K562 (cell line): ENCODE measurements at places on chromosomes 3 and 15.

DNA sequence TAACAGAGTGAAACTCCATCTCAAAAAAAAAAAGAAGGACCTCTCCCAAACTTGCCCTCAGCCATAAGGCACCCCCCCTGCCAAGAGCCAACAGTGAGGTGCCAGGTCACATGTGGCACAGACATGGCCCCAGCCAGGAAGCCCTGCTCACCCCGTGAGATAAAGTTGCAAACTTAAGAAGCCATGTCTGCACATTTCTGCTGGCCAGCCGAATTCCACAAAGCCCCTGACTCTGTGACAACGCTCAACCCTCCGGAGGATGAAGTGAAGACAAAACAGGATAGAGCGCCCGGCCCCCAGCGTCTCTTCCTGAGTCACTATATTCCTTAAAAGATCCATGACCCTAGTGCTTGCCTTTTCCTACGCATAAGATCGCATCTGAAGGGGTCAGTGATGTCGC is 188.1 kb downstream of the XXYLT1 start:
- DNase-seq, result no peak
- H3K27ac ChIP-seq, result no peak overlapping the region
- no peaks in the 10 kb centered on the region; the same call in 1 of the 3 replicates for H3K4me1 ChIP-seq

- no peaks in the 10 kb centered on the region for H3K4me1 ChIP-seq
- no peak overlapping the region for H3K4me3 ChIP-seq
- no peaks in the 10 kb centered on the region for H3K36me3 ChIP-seq
- H3K27me3 ChIP-seq, result no peaks in the 10 kb centered on the region
- DNase-seq, result no peak
These were observed 122.0 kb upstream of the RARB start for GRCh38 chr3:25306066-25306465.

DNA sequence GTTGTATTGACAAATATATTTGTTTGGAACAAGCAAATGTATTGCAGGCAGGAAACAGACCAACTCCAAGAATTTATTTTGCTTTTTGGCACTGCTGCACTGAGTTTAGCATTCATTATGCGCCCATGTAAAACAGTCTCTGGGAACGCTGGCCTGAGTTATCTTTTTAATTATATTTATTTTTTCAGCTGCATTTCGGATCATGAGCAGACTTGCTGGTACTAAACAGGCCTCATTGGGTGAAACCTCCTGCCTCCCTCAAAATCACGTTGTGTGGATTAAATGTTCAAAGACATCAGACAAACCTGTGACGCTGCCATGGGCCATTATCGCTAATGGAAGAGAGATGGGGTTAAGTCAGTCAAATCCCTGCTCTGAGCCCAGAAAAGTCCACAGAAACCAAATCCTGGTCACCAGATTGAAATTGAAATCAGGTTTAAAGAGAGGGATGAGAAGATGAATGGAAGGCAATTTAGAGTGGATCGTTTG is 511.1 kb upstream of the PROK2 start:
- no peaks in the 10 kb centered on the region for H3K27me3 ChIP-seq
- no peak overlapping the region for H3K27ac ChIP-seq
- no peak overlapping the region for H3K4me3 ChIP-seq
- no peak for DNase-seq
- peaks cover 4% of the 10 kb centered on the region; the same call in 2 of the 3 replicates for H3K4me1 ChIP-seq

DNA sequence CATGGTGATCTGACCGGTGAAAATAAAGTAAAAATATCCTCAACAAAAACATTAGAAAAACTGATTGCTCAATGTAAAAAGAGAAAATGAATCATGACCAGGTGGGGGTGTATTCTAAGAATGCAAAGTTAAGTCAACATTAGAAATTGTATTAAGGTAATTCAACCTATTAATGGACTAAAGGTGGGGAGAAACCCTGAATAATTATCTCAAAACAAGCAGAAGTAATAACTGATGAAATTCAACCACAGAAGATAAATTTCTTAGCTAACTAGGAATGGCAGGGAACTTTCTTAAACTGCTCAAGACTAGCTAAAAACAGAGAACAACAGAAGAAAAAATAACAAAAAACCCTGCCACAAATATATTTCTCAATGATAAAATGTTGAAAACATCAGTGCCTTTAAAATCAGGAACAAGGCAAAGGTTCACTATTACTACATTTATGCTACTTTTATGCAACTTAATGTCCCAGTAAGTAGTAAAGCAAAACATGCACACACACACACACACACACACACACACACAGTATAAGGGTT is 204.4 kb upstream of the THBS1 start:
- no peaks in the 10 kb centered on the region for H3K4me1 ChIP-seq
- no peak overlapping the region for H3K4me3 ChIP-seq
- H3K27me3 ChIP-seq, result no peaks in the 10 kb centered on the region
- H3K36me3 ChIP-seq, result no peaks in the 10 kb centered on the region
- no peak overlapping the region for H3K27ac ChIP-seq
- DNase-seq, result no peak

DNA sequence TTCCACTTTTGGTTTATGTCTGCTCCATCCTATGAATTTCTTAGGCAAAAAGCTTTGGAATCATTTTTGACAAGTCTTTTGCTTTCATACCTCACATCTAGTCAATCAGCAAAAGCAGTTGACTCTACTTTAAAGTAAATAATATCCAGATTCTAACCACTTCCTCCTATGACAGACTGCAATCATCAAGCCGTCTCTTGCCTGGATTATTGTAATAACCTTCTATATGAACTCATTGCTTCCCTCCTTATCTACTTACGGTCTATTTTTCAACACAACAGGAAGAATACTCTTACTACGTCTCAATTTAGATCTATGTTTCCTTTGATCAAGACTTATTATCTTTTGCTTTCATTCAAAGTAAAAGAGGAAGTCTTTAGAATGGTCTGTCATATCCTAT is 20.7 kb downstream of the CLDN1 start:
- no peaks in the 10 kb centered on the region for H3K4me1 ChIP-seq
- no peak overlapping the region for H3K4me3 ChIP-seq
- no peaks in the 10 kb centered on the region for H3K27me3 ChIP-seq
- H3K27ac ChIP-seq, result no peak overlapping the region
- no peaks in the 10 kb centered on the region for H3K36me3 ChIP-seq

DNA sequence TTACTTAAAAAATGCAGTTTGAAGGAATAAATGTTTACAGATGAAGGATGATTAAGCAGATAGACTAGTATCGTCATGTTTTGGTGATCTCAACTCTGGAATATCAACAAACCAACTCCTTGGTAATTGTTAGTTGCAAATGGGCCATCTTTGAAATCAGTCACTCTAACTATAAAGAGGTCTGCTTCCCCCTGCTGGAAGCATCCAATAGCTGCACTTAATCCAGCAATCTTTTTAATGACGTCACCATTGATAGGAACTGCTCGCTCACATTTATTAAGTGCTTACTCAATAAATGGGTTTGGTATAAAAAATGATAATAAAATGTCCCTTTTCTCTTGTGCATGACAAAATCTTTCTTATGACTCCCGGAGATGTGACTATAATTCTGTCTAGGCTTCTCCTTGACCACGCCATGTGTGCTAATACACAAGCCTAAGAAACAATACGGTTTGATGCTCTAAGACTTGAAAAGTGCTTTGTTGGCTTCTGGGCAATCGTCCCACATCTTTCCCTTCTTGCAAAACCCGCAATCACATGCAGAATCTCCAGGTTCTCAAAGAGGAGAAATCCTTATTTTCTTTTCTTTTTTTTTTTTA is 227.6 kb upstream of the POU1F1 start:
- no peak overlapping the region for H3K4me3 ChIP-seq
- DNase-seq, result peak; percentile 47
- no peaks in the 10 kb centered on the region for H3K4me1 ChIP-seq
- no peaks in the 10 kb centered on the region for H3K27me3 ChIP-seq
- no peaks in the 10 kb centered on the region for H3K36me3 ChIP-seq

DNA sequence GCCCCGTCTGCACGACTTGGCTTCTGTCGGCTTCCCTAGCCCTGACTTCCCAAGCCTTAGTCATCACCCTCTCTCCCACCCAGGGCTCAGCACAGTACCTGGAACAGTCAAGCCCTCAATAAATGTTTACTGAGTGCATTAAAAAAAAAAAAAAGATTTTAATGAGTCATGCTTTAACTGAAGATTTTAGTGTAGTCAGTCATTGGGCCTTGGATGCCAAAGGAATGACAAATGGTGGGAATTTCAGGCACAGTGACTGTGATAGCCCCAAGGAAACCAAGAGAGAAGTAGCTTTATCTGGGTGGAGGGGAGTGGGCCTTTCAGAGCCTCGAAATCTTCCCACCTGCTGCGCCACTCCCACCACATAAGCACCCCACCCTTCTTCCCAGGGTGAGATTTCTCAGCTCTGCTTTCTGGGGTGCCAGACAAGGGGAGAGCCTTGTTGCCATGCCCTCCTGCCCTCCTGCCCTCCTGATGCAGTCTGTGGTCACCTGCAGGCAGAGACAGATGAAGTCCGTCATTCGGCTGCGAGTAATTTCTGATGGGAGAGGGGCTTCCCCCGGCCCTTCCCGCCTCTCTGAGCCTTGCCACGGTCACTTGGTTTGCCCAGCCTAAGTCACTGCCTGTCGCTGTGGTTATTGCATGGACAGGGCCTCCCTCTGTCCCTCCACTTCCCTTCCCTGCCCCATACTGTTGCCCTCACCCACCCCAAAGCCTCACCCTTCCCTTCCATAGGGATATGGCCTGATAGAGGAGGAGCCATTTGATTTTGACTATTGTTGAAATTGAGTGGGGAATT is 41.8 kb downstream of the SMAD3 start:
- no peak overlapping the region for H3K4me3 ChIP-seq
- H3K36me3 ChIP-seq, result peaks cover 14% of the 10 kb centered on the region; the same call in 2 of the 3 replicates
- peak; percentile 44 for DNase-seq
- H3K27ac ChIP-seq, result peak overlapping the region; percentile 34; the same call in 1 of the 3 replicates
- H3K4me1 ChIP-seq, result peaks cover 38% of the 10 kb centered on the region

- DNase-seq, result no peak
- H3K4me1 ChIP-seq, result no peaks in the 10 kb centered on the region
- no peaks in the 10 kb centered on the region for H3K36me3 ChIP-seq
These were observed 18.8 kb upstream of the SUSD5 start for GRCh38 chr3:33237439-33237838.

- DNase-seq, result no peak
- H3K4me3 ChIP-seq, result no peak overlapping the region
- no peaks in the 10 kb centered on the region for H3K4me1 ChIP-seq
- H3K36me3 ChIP-seq, result peaks cover 94% of the 10 kb centered on the region
These were observed 47.5 kb downstream of the UBP1 start for GRCh38 chr3:33392703-33393125.

DNA sequence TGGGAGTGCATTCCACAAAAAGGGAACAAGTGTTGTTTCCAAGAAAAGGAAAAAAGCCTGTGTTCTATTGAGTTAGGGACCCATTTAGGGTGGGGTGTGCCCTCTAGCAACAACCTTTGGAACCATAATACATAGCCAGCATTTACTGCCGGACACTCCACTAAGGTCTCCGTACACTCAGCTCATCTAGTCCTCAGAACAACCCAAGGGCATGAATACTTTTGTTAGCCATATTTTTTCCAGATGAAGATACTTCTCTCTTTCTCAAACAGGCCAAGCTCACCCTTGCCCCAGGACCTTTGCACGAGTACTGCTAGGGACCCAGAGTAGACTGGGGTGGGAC is 46.2 kb downstream of the GLDN start:
- no peak for DNase-seq
- H3K36me3 ChIP-seq, result no peaks in the 10 kb centered on the region
- H3K4me3 ChIP-seq, result no peak overlapping the region
- H3K27me3 ChIP-seq, result peaks cover 44% of the 10 kb centered on the region
- no peak overlapping the region for H3K27ac ChIP-seq

GRCh38 chr3:138800248-138800647 is 34.5 kb downstream of the PIK3CB start:
- H3K27ac ChIP-seq, result no peak overlapping the region
- H3K36me3 ChIP-seq, result peaks cover 27% of the 10 kb centered on the region
- H3K4me3 ChIP-seq, result no peak overlapping the region
- H3K4me1 ChIP-seq, result peaks cover 5% of the 10 kb centered on the region; the same call in 1 of the 3 replicates
- H3K27me3 ChIP-seq, result no peaks in the 10 kb centered on the region
- no peak for DNase-seq

DNA sequence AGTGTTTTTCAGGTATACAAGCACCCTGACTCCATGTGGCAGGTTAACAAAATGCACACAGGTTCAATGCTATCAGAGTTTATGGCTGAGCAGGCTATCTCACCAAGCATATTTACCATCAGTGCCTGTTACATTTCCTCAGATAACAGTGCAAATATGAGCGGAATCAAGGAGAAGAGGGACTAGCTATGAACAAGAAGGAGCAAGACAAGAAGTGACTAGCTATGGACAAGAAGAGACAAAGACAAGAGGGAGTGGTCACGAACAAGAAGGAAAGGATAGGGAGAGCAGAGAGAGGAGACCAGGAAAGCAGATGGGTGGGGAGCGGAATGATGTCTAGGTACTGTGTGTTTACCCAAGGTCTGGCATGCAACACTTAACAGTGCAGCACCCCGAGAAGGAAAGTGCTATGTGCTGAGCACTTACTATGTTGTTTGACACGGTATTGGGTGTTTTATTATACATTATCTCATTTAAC is 8.6 kb downstream of the ILDR1 start:
- H3K4me3 ChIP-seq, result no peak overlapping the region
- no peaks in the 10 kb centered on the region for H3K36me3 ChIP-seq
- H3K27me3 ChIP-seq, result no peaks in the 10 kb centered on the region

- no peak overlapping the region for H3K4me3 ChIP-seq
- H3K27me3 ChIP-seq, result peaks cover 56% of the 10 kb centered on the region
- H3K27ac ChIP-seq, result no peak overlapping the region
- H3K36me3 ChIP-seq, result no peaks in the 10 kb centered on the region
These were observed 38.1 kb upstream of the IQSEC1 start for GRCh38 chr3:13111173-13111872.

- no peaks in the 10 kb centered on the region for H3K4me1 ChIP-seq
- peaks cover 73% of the 10 kb centered on the region for H3K36me3 ChIP-seq
- no peak for DNase-seq
- no peak overlapping the region for H3K27ac ChIP-seq
These were observed 25.5 kb downstream of the SIN3A start for GRCh38 chr15:75425966-75426500.

- H3K4me3 ChIP-seq, result no peak overlapping the region
- H3K36me3 ChIP-seq, result no peaks in the 10 kb centered on the region
- no peak for DNase-seq
- H3K4me1 ChIP-seq, result peaks cover 34% of the 10 kb centered on the region
- H3K27ac ChIP-seq, result no peak overlapping the region
These were observed 72.5 kb upstream of the POLG start for GRCh38 chr15:89406940-89407607.
